GM19239 (cell line): ENCODE measurements at places on chromosomes 7 and 10.
A peak's percentile ranks its signal among the peaks of the same experiment; 100 is the strongest.

DNA sequence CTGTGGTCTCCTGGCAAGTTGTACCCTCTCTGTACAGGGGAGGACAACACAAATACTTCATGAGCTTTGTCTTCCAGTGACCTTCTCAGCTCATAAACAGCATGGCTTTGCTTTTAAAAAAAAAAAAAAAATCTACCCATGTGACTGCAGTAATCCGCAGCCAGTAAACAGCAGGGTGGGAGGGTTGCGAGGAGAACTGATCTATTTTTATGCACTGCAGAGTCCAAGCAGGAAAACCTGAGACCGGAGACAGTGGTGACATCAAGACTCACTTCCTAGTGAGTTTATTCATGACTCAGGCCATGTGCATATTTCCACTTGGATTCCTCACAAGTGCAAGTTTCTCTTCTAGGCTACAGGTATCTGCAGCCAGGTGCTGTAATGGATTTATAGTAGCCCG is 127.9 kb downstream of the NRF1 start:
- no peak for DNase-seq

DNA sequence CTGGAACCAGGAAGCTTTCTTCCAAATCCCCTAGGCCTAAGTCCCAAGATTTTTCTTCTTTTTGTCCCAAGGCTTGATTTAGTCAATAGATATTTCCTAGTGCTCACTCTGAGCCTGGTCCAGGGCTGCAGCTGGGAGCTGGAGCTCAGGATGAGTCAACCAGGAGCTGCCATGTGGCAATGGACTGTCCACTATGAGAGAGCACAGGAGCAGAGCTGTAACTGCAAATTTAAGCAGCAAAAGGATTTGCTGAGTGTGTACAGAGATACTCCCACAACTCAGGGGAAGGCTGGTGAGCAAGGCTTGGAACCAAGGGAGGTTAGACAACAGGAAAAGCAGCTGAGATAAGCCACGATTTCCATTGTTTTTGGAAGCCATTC is 92.1 kb upstream of the CXCL12 start:
- DNase-seq, result no peak

DNA sequence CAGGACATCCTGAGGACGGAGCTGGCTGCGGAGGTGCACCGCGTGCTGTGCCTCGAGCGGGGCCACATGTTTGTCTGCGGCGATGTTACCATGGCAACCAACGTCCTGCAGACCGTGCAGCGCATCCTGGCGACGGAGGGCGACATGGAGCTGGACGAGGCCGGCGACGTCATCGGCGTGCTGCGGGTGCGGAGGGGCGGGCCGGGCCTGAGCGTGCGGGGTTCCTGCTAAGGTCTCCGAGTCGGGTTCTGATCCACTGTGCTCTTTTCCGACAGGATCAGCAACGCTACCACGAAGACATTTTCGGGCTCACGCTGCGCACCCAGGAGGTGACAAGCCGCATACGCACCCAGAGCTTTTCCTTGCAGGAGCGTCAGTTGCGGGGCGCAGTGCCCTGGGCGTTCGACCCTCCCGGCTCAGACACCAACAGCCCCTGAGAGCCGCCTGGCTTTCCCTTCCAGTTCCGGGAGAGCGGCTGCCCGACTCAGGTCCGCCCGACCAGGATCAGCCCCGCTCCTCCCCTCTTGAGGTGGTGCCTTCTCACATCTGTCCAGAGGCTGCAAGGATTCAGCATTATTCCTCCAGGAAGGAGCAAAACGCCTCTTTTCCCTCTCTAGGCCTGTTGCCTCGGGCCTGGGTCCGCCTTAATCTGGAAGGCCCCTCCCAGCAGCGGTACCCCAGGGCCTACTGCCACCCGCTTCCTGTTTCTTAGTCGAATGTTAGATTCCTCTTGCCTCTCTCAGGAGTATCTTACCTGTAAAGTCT is 10.4 kb downstream of the ATG9B start:
- peak; percentile 84 for DNase-seq

GRCh38 chr10:95360122-95360714 is 69.4 kb upstream of the PDLIM1 start:
- no peak for DNase-seq

GRCh38 chr7:129136887-129137642 is 7.4 kb upstream of the TSPAN33 start:
- DNase-seq, result no peak

DNA sequence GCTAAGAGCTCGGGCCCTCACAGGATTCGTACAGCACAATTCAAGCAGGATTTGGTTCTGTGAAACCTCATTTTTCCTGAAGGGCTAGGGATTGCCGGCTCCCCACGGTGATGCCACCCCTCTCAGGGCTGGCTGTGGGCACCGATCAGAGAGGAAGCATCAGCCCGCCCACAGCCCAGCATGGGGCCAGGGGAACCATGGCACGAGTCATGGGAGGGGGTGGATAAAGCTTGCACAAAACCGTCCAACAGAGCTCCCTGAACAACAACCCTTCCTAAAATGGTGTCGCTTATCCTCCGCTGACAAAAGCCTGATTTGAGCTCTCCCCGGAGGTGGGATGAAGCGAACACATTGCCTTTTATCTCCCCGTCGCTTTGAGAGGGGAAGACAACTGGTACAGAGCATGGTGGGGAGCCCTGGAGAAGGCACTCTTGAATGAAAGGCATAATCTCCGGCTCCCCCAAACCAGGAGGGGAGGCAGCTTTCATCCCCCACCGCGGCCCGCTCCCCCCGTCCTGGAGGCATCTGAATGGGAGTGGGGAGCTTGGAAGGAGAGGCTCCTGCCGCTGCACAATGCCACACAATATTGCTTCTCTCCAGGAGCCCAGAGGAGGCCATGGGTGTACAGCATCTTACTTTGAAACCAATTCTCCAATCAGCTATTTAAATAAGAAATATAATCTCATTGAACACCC is 144.0 kb downstream of the RPS24 start:
- no peak for DNase-seq

GRCh38 chr10:79321494-79321882 is 25.8 kb upstream of the PPIF start:
- no peak for DNase-seq

GRCh38 chr7:44310221-44310848 is 15.1 kb downstream of the CAMK2B start:
- DNase-seq, result no peak

DNA sequence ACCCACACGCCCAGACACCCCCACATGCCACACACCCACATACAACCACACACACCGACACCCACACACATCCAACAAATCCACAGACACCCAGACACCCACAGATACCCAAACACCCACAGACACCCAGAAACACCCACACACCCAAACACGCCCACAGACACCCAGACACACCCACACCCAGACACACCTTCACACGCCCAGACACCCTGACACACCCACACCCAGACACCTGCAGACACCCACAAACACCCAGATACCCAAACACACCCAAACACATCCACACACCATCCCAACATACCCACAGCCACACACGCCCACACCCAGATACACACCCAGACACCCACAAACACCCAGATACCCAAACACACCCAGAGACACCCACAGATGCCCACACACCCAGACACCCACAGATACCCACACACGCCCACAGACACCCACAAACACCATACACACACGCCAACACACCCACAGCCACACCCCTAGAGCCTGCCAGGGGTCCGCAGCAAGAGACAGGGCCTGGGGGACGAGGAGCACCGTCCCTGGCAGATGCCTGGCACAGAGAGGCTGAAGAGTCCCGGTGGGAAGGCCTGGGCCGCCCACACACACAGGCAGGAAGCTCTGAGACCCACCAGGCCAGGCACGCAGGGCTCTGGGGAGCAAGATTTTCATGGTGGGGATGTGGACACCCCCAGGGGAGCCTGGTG is 28.5 kb downstream of the CYP2W1 start:
- no peak for DNase-seq

DNA sequence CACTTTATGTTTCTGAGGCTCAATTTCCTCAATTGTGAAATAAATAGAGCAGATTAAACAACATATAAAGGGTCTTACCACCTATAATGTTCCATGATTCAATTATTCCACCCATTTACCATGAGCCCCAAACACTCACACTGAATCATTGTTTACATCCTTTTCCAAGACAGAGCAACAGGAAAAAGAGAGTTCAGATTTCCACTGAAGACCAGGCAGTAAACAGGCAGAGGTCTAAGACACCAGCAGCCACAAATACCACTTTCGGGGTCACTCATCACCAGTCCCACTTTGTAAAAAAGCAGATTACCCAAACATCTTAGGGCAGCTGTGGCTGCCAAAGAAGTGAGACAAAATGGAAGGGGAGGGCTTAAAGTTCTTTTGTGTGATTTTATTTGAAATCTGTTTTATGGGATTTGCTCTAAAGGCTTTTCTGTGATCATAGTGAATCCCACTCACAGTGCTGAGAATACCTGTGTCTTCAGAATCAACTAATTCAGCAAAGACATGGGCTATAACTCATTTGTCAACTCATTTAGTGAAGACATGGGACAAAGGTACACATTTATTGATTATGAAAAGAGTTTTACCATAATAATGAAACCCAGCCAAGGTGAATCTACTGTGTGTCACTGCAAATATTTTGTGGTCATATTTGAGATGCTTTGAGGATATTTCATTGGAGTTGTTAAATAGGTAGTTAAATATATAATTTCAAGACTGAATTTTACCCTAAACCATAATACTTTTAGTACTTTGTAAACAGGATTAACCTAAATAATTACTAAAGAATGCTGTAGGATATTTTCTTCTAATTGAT is 24.8 kb upstream of the DLD start:
- no peak for DNase-seq

GRCh38 chr7:139394540-139394939 is 34.8 kb downstream of the LUC7L2 start:
- no peak for DNase-seq

- DNase-seq, result no peak
These were observed 245.6 kb downstream of the BICC1 start for GRCh38 chr10:58758321-58758720.

DNA sequence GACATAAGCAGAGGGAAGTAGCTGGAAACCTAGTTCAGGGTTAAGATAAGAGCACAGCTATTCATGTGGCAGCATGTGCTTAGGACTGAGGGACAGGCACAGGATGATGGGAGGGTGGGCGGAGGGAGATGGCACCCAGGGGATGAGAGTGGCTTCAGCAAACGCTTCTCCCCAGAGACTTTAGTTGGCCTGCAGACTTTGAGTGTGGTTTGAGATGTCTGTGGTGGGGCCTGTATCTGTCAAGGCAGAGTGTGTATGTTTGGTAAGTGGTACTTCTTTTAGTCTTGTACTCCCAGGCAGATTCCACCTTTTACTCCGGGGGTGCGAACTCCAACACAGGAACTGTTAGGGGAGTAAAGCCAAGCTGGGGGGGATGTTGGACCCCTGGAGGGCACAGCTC is 88.9 kb downstream of the WDFY4 start:
- DNase-seq, result no peak

GRCh38 chr7:135162382-135163001 is 8.0 kb downstream of the CYREN start:
- no peak for DNase-seq

GRCh38 chr7:73870041-73870492 is 9.1 kb downstream of the TMEM270 start:
- no peak for DNase-seq

DNA sequence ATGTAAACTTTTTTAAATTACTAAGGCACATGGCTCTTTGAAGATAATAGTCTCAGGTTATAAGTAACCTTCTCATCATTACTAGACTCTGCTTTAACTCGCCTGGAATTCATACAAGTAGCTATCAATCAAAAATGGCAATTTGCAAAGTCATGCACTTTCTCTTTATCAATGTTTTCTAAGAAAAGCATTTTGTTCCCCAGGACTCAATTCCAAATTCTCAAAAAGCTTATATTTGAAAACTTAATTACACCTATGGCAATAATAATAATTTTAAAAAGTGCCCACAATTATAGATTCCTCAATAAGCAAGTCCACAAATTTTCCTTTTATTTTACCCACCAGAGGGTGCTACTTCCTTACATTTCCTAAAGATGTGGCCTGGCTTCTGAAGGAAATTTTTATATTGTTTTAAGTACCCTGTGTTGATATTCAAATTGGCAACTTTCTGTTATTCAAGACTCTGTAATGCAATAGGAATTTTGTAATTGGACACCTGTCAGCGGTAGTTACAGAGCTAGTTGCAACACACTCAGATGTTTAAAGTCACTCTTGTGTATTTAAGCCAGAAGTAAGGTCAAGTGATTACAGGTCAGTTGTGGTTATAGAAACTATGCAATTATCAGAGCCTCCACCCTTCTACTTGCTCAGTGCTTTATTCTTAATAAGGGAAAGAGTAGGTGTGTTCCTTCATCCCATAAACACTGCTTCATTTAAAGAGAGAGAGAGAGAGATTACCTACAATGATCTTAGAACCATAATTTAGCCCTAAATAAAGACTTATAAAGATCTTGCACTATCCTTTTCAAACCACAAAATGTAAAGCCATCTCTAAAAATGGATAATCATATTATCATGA is 47.1 kb upstream of the HYAL4 start:
- DNase-seq, result no peak

DNA sequence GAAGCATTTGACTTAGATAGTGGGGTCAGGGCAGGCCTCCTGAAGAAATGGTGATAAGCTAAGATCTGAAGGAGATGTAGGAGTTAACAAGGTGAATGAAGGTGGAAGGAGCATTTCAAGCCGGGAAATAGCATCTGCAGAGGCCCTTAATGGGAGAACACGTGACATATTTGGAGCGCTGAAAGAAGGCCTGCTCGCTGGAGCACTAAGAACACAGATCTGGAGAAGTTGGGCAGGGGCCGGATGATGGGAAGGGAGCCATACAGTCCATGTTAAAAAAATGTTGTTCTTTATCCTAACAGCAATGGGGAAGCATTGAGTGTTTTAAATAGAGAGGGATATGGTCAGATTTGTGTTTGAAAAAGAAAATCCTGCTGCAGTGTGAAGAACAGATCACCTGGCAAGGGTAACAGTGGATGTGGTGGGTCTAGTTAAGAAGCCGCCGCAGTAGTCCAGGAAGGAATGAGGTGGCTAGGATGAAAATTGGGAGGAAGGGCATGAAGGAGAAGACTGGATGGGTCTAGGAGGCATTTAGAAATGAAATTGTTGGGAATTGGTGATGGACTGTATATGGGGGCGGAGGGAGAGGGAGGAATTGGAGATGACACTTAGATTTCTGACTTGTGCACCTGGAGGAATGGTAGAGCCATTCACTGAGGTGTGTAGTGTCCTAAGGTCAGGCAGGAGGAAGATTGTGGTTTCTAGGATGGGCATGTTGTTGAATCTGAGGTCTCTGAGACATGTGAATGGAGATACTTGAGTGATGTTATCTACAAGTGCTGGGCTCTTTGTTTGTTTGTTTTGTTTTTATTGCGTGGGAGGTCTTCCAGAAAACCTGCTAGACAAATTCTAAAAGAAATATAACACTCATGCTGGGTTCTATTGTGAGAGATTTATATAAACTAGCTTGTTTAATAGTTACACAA is 58.4 kb downstream of the MET start:
- DNase-seq, result no peak

DNA sequence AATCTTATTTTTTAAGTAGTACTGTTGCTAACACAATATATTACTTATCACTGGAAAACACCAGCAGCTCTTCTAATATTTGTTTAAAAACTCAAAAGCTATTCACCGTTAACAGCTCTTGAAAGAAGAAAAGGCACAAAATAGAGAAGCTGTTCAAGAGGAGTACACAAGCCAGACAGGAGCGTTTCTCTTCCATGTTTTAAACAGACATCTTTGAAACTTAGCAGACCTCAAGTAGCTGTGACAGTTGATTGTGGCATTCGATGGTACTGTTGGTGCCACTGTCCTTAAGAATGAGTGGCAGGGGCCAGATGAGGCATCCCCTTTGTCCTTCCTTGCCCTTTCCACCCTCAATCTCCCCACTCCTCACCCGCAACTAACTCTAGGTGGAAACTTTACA is 81.6 kb upstream of the PRR15 start:
- DNase-seq, result no peak

- no peak for DNase-seq
These were observed 12.8 kb upstream of the CRHR2 start for GRCh38 chr7:30694774-30695721.

- DNase-seq, result no peak
These were observed 202.3 kb upstream of the KLF6 start for GRCh38 chr10:3987143-3987974.
